Activated B cell treated with CpG ODN at 0.5 μM for 24 hours (primary cell): ENCODE measurements at places on chromosomes 5 and 9. TPM values are rescaled to one million over a fixed set of nuclear protein-coding genes. Genes with fewer than 3 reads are reported as not detected.

DNA sequence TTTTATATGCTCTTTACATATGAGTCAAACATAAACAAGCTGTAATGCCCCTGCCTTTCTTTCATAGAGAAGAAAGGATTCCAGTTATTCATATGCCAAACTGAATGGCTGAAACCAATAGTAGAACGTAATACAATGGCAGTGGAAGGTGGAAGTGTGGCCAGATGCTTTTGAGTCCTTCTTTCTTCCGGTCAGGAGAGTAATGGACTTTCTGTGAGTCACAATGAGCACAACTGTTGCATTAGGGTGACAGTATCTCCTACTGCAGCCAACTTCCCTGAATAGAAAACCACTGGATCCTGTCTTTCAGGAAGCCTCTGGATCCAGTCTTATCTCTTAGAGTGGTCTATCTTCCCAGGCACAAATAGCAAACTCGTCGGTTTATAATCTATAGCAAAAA lies 855.2 kb downstream of the MAT2B start:
- DNase-seq, result no peak

Gene IFNA2
- not detected in 2 replicates for total RNA-seq

- DNase-seq, result peak; percentile 57
Measured at GRCh38 chr9:6758498-6759184, 868 bp downstream of the KDM4C start.

Gene RNF180
- total RNA-seq, result not detected in 2 replicates

Gene ZBTB26
- total RNA-seq, result 9.7 and 11.9 TPM in 2 replicates

GRCh38 chr9:74771262-74771585 lies 116.5 kb downstream of the TRPM6 start:
- no peak for DNase-seq

DNA sequence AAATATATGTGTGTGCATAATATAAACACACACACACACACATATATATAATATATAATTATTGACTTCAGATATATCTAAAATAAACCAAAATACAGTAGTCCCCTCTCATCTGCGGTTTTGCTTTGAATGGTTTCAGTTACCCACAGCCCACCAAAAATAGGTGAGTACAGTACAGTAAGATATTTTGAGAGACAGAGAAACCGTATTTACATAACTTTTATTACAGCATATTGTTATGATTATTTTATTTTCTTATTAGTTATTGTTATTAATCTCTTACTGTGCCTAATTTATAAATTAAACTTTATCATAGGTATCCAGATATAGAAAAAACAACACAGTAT lies 564.2 kb downstream of the ACTL7B start:
- DNase-seq, result no peak

DNA sequence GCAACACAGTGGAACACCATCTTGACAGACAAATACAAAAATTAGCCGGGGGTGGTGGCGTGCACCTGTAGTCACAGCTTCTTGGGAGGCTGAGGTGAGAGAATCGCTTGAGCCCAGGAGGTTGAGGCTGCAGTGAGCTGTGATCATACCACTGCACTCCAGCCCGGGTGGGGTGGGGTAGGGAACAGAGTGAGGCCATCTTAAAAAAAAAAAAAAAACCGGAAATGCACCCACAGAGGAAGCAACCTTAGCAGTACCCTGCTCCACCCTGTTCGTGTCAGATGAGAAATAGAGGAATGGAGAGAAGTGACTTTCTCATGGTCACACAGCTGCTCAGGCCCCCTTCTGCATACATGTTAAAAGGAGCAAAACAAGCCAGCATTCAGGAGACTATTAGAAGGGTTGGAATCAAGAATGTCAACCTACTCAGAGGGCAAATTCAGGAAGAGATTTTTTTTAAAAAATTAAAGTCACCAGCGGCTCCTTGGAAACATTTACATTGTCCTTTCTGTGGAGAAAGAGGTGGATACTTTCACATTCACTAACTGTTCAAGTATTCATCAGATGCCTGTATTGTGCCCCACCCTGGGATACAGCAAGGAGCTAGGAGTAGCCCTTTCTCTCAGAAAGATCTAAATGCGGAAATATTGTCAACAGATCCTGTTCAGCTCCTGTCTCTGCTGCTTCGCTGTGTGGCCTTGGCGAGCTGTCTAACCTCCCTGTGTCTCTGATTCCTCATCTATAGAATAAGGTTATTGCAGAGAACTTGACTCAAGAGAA lies 41.0 kb downstream of the CYFIP2 start:
- no peak for DNase-seq

DNA sequence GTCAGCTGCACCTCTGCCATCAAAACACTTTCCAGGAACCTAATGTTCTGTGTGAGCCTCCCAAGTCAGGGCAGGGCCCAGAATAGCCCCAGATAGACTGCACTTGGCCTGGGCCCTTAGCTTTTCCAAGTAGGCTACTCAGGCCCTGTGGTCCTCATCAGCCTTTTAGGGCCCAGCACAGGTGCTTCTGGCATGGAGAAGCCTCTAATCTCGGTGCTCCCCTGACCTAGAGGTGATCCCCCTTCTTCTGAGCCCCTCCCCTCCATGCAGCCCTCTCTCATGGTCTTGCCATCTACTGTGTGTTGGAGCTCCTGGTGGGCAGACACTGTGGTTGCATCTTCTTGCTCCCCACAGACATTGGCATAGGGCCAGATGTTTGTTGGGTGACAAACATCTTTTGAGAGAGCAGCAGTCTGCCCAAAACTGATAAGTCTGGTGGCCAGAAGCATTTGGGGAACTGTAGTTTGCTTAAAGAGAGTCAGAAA lies 28.1 kb downstream of the FRMPD1 start:
- no peak for DNase-seq

Gene HRH2
- total RNA-seq, result not detected in 2 replicates

DNA sequence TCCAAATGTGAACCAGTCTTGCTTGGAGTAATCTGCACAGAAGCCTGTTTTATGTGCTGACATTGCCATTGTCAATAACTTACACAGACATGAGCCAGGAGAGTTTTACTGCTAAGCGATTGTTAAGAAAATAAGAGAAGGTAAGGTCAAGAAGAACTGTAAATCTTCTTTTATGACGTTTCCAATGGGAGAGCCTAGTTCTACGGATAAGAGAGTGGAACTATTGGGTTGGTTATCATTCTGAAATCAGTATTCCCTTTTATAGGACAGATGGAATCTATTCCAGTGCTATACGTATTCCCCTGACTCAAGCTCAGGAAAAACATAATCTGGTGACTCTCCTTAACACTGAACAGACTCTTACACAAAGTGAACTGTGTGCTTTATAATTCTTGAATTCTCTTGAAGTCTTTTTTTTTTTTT lies 137.9 kb upstream of the OTULINL start:
- DNase-seq, result no peak

Gene LCN9
- not detected in 2 replicates for total RNA-seq

DNA sequence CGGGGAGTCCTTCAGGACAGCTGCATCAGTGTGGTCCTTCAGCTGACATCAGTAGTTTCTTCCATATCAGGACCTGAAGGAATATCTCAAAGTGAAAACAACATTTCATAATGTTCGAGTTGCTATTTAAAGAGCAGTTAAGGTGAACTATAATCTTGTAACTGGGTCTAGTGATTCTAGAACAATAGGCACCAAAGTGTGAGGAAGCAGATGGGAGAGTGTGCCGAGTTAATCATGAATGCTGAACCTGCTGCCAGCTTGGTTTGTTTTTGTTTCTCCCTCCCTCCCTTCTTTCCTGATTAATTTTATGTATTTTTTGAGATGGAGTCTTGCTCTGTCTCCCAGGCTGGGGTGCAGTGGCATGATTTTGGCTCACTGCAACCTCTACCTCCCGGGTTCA lies 3.6 kb upstream of the PTGR1 start:
- DNase-seq, result no peak

DNA sequence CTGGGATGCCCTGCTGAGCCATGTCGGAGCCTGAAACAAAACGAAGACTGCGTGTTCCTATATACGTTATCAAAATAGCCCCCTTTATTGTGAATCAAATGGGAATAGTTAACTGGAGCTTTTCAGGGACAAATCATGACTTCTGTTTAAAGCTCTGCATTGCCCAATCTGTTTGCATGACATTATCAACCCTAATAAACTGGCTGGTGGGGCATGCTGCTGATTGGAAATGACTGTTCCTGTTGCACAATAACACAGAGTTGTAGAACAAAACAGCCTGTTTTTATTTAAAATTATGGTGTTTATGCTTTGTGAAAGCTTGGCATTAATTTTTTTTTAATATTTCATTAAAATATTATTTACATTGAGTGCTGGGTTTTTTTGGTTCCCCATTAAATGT lies 215.5 kb downstream of the TMEM167A start:
- DNase-seq, result no peak

DNA sequence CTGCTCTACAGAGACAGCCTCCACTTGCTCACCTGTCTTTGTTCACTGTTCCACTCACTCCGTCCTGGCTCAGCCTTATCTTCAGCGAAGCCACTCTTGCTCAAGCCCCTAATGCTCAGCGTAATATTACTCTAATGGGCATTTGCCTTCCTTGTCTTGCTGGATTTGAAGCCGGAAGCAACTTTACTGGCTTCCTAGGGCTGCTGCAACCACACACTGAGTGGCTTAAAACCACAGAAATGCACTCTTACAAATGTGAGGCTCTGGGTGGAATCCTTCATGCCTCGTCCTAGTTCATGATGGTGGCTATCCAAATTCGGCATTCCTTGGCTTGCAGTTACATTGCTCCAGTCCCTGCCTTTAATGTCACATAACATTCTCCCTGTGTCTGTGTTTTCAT lies 85.5 kb upstream of the MARCHF11 start:
- no peak for DNase-seq

DNA sequence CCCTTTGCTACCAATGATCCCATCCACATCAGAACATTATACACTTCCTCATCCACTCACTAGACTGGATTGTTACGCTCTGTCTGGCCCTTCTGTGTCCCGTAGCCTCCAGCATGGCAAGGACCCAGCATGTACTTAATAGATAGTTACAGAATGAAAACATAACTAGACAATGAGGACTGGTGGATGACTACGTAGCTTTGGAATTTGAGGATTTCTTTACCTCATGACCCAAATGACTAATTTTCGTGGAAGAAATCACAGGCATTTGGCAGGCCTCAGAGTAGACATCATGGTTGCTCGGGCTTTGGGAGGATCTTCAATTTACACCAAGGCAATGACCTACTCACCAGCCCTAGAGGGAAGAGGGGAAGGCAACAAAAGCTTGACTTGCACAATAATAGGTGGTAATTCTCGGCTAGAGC lies 299.8 kb downstream of the TLE1 start:
- no peak for DNase-seq

Gene GPR150
- 0.60 and 1.1 TPM in 2 replicates for total RNA-seq

- DNase-seq, result no peak
Measured at GRCh38 chr5:27963050-27963783, 924.8 kb upstream of the CDH9 start.

DNA sequence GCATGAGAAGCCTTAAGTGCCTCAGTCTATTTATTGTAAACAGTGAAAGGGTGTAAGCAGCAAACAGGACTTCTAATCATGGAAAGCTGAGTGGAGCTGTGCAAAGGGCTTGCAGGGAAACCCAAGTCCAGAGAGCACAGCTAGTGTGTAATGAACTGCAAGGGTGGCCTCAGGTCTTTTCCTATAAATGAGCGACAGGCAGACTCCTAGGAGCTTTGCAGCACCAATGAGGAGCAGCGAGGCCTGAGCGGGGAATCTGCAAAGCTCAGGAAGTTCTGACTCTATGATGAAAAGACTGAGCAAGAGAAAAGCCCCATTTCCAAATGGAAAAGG lies 250.1 kb upstream of the MAP3K1 start:
- DNase-seq, result no peak

Gene IFNK
- not detected in 2 replicates for total RNA-seq

DNA sequence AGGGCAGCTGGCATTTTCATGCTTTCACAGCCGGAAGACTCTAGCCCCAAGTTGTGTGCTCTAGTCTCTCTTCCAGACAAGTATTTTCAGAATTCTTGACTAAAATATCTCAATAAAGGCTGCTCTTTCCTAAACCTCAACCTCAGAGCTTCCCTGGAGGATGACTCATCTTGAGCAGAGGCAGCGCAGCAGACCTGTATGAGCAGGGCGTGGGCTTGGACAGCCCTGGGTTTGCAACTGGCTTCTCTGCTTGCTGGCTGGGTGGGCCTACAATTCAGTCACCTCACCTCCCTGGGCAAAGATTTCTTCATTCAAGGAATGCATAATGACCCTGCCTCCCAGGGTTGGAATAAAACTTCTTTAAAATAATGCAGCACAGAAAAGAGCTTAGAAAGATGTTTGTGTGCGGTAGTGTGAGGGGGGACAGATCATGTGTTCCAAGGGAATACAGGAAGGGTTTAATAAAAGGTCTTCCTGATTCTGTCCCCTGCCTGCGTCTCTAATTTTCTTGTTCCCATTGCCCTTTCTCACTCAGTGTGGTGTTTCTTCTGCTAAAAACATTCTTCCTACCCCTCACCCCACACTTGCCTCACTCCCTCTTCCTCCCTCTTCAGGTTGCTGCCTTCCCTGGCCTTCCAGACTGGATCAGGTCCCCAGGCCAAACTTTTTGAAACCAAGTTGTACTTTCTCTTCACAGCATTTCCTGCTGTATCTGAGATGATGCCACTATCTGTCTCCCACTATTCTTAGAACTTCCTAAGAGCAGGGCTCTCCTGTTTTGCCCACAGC lies 39.4 kb upstream of the MAP1B start:
- no peak for DNase-seq

Gene OR1L6
- not detected in 2 replicates for total RNA-seq

Gene PRPF4
- total RNA-seq, result 32.8 and 36.7 TPM in 2 replicates

GRCh38 chr9:137034709-137035506 lies 3.0 kb upstream of the FUT7 start:
- DNase-seq, result peak; percentile 82

DNA sequence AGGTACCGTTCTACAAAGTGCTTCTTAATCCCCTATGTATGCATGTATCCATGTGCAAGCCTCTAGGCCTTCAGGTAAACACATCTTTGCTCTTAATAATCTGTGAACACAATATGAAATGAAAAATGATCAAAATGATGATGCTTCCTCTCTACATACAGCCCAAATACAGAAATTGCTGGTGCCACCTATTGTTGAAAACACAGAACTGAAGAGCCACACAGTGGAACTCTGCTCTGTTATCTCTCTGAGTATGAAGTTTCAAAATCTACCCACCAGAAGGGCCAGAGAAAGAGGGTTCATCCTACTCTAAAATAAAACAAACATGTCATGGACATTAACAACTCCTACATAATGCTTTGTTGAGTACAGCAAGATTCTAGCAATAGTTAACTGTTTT lies 71.3 kb downstream of the GLIS3 start:
- DNase-seq, result no peak

DNA sequence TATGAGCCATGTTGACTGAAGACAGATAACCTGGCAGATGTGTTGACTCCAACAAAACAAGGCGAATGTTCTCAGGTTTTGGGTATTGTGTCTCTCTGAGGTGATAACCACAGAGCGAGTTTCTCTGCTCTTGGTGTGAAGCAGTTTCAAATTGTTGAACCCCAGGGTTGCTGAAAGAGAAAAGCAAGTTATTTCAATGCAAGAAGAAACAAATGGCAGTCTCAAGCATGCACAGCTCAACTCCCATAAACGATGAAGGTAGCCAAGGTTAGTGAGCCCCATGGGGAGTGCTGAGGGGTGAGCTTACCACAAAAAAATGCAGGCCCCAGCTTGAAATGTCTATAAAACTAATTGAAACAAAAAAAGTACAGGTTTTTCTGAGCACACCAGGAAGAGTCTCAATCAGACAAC lies 220.8 kb upstream of the DAPK1 start:
- no peak for DNase-seq

- DNase-seq, result no peak
Measured at GRCh38 chr5:116475338-116475737, 99.3 kb downstream of the SEMA6A start.

Gene SH2D3C
- 49.2 and 51.8 TPM in 2 replicates for total RNA-seq

Gene SPINK13
- total RNA-seq, result not detected in 2 replicates

- DNase-seq, result no peak
Measured at GRCh38 chr9:108582726-108583125, 273.1 kb downstream of the ACTL7B start.

GRCh38 chr5:122019919-122020590 lies 58.0 kb downstream of the LOX start:
- DNase-seq, result no peak
